Natural killer cell (primary cell): ENCODE measurements at places on chromosomes 5 and 9. TPM values are rescaled to one million over a fixed set of nuclear protein-coding genes. Genes with fewer than 3 reads are reported as not detected.

Gene ORM1
- total RNA-seq: not detected

- DNase-seq: no peak
These were observed 22.6 kb upstream of the MELK start for GRCh38 chr9:36550135-36550534.

Gene MTREX
- total RNA-seq: 82.2 TPM

- DNase-seq: no peak
These were observed 35.6 kb downstream of the DROSHA start for GRCh38 chr5:31496301-31496700.

DNA sequence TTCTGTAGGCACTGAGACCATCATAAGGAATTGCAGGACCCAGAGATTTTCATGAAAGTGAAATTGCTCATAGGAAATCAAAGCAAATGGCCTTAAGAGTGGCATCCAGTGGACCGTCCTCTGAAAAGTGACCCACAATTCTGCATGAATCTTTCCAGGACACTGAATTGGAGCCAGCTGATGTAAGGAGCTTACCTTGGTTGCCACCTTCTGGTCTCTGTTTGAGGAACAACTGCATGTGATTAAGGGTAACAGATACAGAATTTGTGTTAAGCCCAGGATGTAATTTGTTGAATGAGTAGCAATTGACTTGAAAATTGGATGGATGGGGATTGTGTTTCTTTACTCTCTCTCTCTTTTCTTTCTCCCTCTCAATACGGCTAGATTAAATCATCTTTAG lies 49.9 kb upstream of the GAS1 start:
- DNase-seq: no peak

- DNase-seq: no peak
These were observed 21.1 kb upstream of the TMEM174 start for GRCh38 chr5:73151766-73152410.

Gene PCSK5
- total RNA-seq: 13.2 TPM

- DNase-seq: peak; percentile 15
These were observed 35.8 kb upstream of the TGFBR1 start for GRCh38 chr9:99069075-99069474.

GRCh38 chr9:76374783-76375559 lies 19.3 kb downstream of the RFK start:
- DNase-seq: no peak

- no peak for DNase-seq
These were observed 75.2 kb upstream of the FREM1 start for GRCh38 chr9:14985419-14985818.

- DNase-seq: no peak
These were observed 16.0 kb downstream of the CAPSL start for GRCh38 chr5:35922468-35922867.

GRCh38 chr5:52947851-52948250 lies 41.3 kb upstream of the ITGA2 start:
- DNase-seq: no peak

DNA sequence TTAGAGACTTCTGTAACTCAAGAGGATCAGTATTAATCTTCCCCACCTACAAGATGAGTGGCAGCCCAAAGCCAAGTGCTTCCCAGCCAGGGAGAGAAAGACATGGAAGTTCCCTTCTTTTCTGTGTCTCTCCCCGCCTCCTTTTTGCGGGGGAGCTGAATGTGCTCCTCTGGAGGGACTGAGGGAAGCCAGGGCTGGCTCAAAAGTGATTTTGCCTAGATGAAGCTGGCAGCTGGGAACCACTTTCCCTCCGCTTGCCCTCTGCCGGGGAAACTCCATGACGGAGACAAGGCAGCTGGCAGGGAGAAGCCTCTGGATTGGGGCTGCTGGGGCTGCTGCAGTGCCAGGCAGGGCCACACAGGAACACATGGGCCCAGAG lies 24.4 kb downstream of the EGR1 start:
- no peak for DNase-seq

Gene SLC46A2
- total RNA-seq: 0.18 TPM

DNA sequence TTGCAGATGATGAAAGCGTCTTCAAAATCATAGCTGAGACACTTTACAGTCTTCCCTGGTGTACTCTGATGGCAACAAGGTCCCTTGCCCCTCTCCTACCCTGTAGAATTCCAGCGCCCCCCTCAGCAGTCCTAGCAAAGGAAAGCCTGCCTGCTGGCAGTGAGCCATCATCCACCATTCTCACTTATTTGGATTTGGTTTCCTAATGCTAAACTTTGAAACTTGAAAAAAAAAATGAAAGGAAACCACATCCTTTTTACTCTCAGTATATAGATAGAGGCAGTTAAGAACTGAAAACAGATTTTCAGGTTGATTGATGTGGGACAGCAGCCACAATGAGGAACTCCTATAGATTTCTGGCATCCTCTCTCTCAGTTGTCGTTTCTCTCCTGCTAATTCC lies at the start of gene GZMA:
GZMA (plus strand) TSS at position 299 of the 400 bp plus-strand sequence; CDS start at position 336, 37 bp downstream.
- peak; percentile 79 for DNase-seq

DNA sequence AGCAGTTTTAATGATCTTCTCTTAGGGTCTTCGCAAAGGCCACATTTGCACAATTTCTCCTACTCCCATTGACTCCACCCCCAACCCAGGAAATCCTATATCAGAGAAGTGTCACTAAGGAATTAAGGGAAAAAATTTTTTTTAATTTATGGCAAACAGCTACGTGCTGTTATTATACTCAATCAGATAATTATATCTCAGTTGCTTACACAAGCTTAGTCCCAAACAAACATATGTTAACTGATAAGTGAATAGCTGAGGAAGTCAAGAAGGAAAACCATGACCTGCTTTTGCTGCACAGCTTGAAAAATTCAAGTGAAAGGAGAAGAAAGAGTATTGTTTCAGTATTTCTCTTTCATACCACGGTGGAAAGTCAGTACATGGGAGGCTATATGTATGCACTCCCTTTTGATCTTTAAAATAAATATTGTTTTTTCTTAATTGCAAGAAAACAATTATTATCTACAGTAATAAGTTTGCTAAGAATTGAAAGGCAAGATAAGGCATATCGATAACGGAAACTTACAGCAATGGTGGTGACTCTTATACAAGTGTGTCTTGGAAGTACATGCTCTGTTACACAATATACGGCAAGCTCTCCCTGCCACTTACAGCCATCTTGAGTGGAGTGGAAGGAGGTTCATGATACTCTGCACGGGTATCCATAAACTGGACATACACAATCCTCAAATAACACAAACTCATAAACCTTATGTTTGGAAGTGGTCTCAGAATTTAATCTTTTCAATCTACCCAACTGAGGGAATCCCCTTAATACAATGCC lies 167.9 kb upstream of the FREM1 start:
- DNase-seq: no peak

Gene HCN1
- not detected for total RNA-seq

- DNase-seq: no peak
These were observed 981 bp downstream of the TCOF1 start for GRCh38 chr5:150358261-150359095.

DNA sequence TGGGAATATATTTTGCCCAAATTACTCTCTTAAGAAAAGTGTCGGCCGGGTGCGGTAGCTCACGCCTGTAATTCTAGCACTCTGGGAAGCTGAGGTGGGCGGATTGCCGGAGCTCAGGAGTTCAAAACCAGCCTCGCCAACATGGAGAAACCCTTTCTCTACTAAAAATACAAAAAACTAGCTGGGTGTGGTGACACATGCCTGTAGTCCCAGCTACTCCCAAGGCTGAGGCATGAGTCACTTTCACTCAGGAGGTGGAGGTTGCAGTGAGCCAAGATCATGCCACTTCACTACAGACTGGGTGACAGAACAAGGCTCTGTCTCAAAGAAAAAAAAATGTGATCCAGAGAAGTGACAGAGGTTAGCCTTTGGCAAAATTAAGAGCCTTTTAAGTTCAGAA lies 26.4 kb upstream of the TMEM171 start:
- DNase-seq: no peak

DNA sequence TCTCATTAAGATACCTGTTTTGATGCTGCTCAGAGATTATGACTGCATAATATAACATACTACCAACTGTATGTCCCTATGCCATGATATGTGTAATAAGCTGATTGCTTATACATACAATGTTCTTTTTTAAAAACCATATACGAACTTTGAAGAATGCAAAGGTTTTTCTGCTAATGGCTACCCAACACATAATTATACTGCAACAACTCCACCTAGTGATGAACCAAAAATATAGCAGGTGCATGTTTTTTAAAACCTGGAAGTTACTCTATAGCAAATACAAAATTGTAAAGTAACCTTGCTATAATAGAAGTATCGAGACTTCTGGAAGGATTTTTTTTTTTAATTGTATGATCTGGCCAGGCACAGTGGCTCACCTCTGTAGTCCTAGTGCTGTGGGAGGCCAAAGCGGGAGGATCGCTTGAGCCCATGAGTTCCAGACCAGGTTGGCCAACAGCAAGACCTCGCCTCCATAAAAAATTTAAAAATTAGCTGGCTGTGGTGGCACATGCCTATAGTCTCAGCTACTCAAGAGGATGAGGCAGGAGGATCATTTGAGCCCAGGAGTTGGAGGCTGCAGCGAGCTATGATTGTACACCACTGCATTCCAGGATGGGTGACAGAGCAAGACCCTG lies 49.1 kb downstream of the HOMER1 start:
- no peak for DNase-seq

- DNase-seq: no peak
These were observed 485.6 kb upstream of the NUDT12 start for GRCh38 chr5:104048231-104048630.

GRCh38 chr5:53694520-53695022 lies 134.1 kb downstream of the NDUFS4 start:
- DNase-seq: no peak

Gene PRDM9
- not detected for total RNA-seq

DNA sequence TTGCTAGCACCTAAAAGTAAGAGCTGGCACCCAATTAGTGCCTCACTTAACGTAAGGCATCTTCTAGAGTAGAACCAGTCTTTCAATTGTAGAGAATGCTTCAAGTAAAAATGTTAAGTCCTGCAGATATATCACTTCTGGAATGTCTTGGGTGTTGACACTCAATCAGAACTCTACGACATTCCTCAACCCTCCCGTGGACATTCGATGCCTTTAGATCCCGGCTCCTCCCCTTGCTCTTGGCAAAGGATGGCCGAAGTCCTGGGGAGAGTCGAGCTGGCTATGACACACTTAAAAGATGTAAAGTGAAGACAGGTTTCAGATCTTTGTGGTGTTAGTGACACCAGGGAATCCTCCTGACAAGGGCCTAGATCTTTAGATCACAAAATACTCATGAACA lies 87.5 kb upstream of the ERCC6L2 start:
- no peak for DNase-seq

DNA sequence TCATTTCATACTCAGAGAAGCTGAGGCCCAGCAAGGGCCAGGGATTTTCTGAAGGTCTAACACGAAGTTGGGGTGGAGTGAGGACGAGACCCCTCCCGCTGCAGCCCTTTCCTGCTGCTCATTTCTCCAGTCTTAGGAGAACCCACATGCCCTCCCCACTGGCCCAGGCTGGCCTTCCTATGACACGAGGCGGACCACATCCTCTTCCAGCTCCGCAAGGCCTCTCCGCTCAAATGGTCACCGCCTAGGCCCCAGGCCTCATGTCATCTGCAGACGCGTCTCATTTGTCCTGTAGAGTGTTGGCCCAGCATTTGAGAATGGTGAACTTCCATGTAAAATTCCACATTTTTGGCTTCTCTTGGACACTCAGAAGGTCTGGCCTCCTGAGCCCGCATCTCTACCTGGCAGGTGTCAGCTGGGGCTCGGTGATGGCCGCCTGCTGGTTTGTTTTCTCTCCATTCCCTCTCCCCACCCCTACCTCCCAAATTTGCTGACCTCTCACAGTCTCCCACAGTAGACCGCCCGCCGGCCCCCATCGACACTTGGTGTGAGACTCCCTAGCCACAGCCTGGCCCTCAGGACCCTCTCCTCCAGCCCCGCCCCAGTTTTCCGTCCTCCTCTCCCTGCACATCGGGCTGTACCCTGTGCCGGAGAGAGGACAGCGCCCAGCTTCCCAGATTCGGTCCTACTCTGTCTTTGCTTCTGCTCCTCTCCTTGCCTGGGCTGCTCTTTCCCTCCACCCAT lies 51.7 kb downstream of the ERGIC1 start:
- DNase-seq: no peak

Gene TMOD1
- 1.9 TPM for total RNA-seq
